ENCODE measurements at places on chromosomes 12 and 14. TPM values are rescaled to one million over a fixed set of nuclear protein-coding genes. Genes with fewer than 3 reads are reported as not detected.

Gene CLEC9A
- total RNA-seq = not detected

Gene CSRNP2
- total RNA-seq = 11.8 TPM

Gene IRAK3
- 0.93 TPM for total RNA-seq

Gene CDC42BPB
- total RNA-seq = 92.4 TPM

Gene KRT71
- not detected for total RNA-seq

Gene NPFF
- total RNA-seq = not detected

Gene ALX1
- 5.3 TPM for total RNA-seq

Gene SLC6A12
- total RNA-seq = 0.51 TPM

Gene POTEM
- not detected for total RNA-seq

Gene RNF212B
- total RNA-seq = not detected

Gene TPH2
- not detected for total RNA-seq

Gene FOXG1
- 0.12 TPM for total RNA-seq

Gene KIF26A
- total RNA-seq = 4.2 TPM

Gene OR4Q2
- not detected for total RNA-seq

Gene KLRF1
- total RNA-seq = not detected

Gene TAS2R46
- not detected for total RNA-seq

Gene MYF5
- not detected for total RNA-seq

Gene KLHL33
- not detected for total RNA-seq

Gene ZNF385A
- 11.3 TPM for total RNA-seq

Gene CISTR
- total RNA-seq = not detected

Gene LTB4R
- total RNA-seq = 3.2 TPM

Gene PKP2
- 3.6 TPM for total RNA-seq

Gene RPGRIP1
- total RNA-seq = 0.28 TPM

Gene NTS
- total RNA-seq = 69.3 TPM

Gene LBHD2
- total RNA-seq = 0.50 TPM

Gene KRT82
- total RNA-seq = not detected

Gene CLEC7A
- not detected for total RNA-seq

Gene LMNTD1
- total RNA-seq = not detected

Gene TIMM9
- total RNA-seq = 70.1 TPM

Gene MTERF2
- 6.1 TPM for total RNA-seq

Gene PDE3A
- 3.5 TPM for total RNA-seq

Gene C12orf56
- not detected for total RNA-seq

Gene NANOG
- not detected for total RNA-seq

Gene PRB2
- not detected for total RNA-seq

Gene PNMA1
- 60.7 TPM for total RNA-seq

Gene MNAT1
- total RNA-seq = 42.6 TPM

Gene C12orf42
- total RNA-seq = 0.26 TPM

Gene GMFB
- total RNA-seq = 87.3 TPM

Gene PIWIL1
- total RNA-seq = not detected

Gene KRT79
- not detected for total RNA-seq

Gene TSPAN9
- 43.2 TPM for total RNA-seq

Gene CCDC184
- 3.6 TPM for total RNA-seq

Gene KCNH5
- not detected for total RNA-seq

Gene SALL2
- 0.64 TPM for total RNA-seq

Gene CYP27B1
- total RNA-seq = 0.86 TPM

Gene OR6C2
- not detected for total RNA-seq

Gene LEMD3
- 8.9 TPM for total RNA-seq

Gene DPY19L2
- total RNA-seq = 1.3 TPM

Gene FZD10
- total RNA-seq = not detected

Gene SSPN
- total RNA-seq = 0.34 TPM

Gene ENDOU
- not detected for total RNA-seq

Gene BCL11B
- 0.45 TPM for total RNA-seq

Measured in A549 treated with ZK216348 at 1 μM for 4 hours (cell line).